ENCODE measurements at places on chromosomes 12 and 14.

- DNase-seq: peak; percentile 90
These were observed 147.6 kb downstream of the DPF3 start for GRCh38 chr14:72745991-72746980.

- DNase-seq: no peak
These were observed 78.0 kb downstream of the TMEM260 start for GRCh38 chr14:56657604-56658003.

- DNase-seq: no peak
These were observed 7.5 kb downstream of the DUSP6 start for GRCh38 chr12:89344862-89345202.

DNA sequence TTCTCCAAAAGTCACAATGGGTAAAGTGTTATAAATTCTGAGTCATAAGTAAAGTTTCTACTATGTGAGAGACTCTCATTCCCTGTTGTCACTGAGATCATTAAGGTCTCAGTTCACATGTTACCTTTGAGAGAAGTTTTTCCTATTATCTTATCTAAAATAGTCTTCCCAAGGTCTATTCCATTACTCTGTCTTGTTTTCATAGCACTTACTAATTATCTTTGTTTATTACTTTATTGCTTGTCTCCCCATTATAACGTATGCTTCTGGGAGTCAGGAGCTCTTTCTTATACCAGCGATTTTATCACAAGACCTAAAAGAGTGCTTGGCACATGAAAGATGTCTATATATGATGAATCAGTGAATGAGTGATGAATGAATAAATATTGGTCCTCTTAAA is 1001.9 kb downstream of the DIO2 start:
- no peak for DNase-seq

Measured in vagina (tissue), 2 donors.